ENCODE measurements at places on chromosomes 2 and 18.
A peak's percentile ranks its signal among the peaks of the same experiment; 100 is the strongest.

DNA sequence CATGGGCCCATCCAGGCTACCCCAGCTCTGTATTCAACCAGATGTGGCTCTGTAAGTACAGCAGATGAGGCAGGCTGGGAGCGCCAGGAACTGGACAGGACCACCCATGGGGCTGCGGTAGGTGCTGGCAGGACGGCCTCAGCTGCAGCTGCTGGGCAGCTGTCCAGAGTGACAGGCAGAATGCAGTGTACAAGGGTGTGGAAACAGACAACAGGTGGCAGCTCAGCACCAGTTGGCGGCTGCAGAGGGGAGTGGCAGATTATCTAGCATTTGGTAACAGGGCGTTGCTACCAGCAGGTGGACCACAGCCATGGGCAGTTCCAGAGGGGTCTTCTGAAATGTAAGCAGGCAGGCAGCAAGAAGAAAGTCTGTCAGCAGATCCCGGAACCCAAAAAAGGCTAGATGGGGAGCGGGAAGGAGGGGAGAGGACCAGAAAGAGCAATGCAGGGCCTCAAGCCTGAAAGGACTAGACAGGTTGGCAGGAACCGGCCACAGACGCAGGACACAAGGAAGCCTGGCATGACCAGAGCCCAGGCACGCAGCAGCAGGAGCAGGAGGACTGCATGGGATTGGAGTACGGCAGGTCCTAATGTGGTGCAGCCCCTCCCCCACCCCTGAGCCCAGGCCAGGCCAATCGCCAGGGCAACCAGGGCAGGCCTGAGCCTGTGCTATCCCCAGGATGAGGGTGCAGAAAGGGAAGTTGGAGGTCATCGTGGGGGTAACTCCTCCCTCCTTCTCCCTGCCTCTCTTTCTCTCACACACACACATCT lies 24.7 kb downstream of the PKDCC start:
- no peak for DNase-seq

DNA sequence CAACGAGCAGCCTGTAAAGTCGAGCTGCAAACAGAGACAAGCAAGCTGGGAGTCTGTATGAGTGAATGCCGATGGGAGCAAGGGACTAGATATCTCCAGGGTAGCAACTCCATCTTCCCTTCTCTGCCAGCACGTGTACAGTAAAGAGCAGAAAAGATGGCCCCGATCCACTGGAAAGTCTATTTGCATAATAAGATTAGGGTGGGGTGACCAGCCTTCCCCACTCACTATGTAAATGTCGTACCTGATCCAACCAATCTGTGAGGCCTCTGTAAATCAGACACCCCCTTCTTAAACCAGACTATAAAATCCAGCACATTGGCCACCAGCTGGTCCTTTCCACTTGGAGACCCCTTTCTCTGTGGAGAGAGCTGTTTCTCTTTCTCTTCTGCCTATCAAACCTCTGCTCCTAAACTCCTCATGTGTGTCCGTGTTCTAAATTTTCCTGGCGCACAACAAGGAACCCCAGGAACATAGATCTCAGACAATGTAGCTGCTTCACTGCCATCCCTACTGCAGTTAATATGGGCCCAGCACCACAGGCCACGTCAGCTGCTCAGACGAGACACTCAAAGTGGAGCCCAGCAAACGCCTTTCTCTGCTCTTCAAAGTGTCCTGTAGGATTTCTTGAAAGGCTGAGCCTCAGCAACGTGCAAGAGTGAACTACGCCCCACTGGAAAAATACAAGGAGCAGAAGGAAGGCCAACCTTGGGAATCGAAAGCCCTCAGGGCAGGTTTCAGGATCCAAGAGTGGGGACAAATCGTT lies 26.1 kb downstream of the DIPK1C start:
- no peak for DNase-seq

DNA sequence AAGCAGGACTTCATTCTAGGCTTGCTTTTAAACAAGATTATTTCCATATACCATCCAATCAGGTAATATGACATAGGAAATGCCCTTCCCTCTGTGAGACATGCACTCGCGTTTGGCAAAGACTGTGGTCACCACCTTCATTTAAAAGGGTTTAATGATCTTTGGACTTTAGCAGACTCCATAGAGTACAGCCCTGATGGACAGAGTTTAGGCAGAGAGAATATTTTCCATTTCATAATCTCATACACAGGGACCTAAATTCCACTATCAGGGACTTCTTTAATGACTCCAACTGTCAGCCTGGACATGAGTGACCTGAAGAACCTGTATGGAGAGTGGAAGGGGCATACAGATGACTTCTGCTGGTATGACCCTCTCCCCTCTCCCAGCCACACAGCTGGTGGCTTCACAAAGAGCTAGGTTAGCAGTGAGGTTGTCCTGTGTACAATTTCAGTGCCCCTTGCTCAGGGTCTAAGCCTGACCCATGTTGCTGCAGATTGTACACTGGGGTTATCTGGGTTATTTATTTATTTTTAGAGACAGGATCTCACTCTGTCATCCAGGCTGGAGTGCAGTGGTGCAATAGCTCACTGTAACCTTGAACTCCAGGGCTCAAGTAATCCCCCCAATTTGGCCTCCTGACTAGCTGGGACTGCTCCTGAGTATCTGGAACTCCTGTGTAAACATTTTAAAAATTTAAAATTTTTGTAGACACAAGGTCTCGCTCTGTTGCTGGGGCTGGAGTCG lies 59.2 kb downstream of the PTPRM start:
- DNase-seq: no peak

DNA sequence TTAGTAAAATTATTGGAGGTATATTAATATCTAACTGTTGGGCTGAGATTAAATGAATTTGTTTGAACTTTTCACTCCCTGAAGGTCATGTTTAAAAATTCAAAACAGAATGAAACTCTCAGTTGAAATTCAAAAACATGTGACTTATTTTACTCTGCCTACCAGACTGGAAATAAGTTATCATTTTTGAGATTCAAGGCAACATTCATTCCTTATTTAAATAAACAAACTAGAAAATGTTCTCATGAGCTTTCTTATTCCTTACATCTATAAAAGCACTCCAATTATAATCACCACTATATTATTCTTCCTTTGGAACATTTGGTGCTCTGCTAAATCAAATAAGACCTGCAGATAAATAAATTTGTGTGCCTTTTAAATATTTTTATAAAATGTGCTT lies 217.8 kb downstream of the CDH2 start:
- DNase-seq: no peak

- no peak for DNase-seq
Observed at GRCh38 chr2:230991598-230991997, 4.3 kb upstream of the SPATA3 start.

- no peak for DNase-seq
Observed at GRCh38 chr2:224039770-224040440, 819 bp upstream of the SERPINE2 start.

DNA sequence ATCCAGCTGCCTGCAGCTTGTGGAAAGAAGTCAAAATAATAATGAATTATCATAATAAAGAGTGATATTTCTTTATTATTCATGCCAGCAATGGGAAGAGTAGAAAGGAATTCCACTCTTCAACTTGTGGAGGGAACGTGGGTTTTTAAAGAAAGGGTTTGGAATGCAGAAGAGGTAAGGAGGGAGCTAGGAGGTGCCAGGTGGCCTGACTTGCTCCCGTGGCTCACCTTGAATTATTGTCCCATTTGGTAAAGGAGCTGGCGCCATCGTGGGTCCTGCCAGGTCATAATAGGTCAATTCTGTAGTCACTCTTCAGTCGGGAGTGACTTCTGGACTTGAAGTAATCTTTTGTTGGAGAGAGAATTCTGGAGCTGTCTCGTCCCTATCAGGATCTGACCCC lies 95.2 kb upstream of the BARD1 start:
- DNase-seq: no peak

GRCh38 chr2:68318914-68319397 lies 793 bp downstream of the CNRIP1 start:
- no peak for DNase-seq

- DNase-seq: no peak
Observed at GRCh38 chr2:98524168-98524567, 79.5 kb downstream of the INPP4A start.

- DNase-seq: no peak
Observed at GRCh38 chr2:226773291-226773690, 26.3 kb downstream of the IRS1 start.

- peak; percentile 75 for DNase-seq
Observed at GRCh38 chr18:74040459-74041332, 106.9 kb downstream of the FBXO15 start.

GRCh38 chr2:101037161-101037755 lies 35.2 kb downstream of the RPL31 start:
- no peak for DNase-seq

DNA sequence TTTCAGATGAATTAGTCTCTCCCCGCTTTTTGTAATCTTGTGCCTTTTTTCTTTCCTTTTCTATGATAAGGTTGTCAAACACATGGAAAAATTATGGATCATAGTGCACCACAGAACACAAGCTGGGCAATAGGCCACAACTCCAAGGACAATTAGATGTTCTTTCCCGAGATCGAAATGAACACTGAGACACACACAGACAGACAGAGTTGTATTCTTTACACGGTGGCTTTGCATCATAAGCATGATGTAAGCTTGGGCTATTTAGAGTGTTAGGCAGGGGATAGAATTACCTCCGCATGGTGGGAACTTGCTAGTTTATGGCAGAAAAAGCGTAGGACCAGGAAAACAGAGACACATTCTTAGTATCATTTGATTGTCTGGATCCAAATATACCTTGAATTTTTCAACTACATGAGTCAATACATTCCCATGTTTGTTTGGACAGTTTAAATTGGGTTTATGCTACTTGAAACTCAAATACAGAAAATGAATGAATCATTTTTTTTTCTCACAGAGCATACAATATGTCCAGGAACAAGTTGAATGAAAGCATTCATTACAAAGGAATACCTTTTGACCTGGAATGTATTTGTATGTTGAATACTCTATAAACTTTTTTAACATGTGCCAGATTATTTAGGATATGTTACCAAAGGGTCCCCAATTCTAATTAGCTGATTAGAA lies 1611.5 kb upstream of the TMEFF2 start:
- DNase-seq: no peak

GRCh38 chr2:48412443-48413250 lies 117.3 kb upstream of the STON1 start:
- no peak for DNase-seq

DNA sequence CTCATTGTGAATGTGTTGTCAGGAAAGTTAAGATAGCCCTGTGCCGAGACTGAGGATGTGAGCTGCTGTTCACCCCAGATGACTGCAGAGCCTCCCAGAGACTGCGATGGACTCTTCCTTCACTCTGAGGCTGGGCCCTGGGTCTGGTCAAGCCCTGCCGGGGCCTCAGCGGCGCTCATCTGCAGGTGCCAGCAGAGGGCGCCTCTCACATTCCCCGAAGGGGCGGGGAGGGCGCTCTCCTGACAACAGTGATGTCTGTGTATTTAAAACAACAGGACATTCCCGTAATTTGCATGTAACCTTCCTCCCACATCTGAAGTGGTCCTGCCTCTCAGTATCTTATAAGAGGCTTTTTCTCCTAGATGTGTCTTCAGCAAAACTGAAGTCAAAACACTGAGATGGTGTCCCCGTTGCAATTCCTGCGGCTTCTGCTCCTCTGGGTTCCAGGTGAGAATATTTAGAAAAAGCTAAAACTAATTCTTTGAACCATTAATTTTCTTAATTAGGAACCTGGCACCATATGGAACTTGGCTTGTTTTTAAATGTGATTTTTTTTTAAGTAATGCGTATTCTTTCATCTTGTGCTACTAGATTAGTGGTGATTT lies 1377.9 kb downstream of the RPIA start:
- peak; percentile 8 for DNase-seq

GRCh38 chr2:60405271-60405919 lies 148.1 kb downstream of the BCL11A start:
- no peak for DNase-seq

GRCh38 chr2:36193680-36194079 lies 161.9 kb upstream of the CRIM1 start:
- DNase-seq: no peak

- DNase-seq: no peak
Observed at GRCh38 chr2:74077636-74078035, 70.1 kb downstream of the BOLA3 start.

DNA sequence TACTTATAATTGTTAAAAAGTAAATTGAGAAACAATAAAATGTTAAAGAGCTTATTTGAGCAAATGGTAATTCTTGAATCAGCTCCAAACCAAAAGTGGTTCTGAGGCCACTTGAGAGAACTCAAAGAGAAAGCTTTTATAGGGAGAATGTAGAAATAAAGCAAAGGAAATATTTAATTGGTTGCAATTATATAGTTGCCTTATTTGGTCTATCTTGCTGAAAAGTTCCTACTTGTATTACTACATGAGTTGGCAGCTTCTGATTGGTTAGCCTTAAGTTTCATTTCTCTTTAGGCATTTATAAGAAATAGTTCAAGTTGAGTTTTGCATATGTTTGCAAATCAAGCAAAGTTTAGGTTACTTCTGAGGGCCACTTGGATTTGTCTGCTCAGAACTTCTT lies 38.1 kb downstream of the SCN2A start:
- no peak for DNase-seq

GRCh38 chr2:143209570-143210445 lies 80.6 kb downstream of the ARHGAP15 start:
- no peak for DNase-seq

- peak; percentile 3 for DNase-seq
Observed at GRCh38 chr2:75311993-75312392, 112.7 kb upstream of the TACR1 start.

DNA sequence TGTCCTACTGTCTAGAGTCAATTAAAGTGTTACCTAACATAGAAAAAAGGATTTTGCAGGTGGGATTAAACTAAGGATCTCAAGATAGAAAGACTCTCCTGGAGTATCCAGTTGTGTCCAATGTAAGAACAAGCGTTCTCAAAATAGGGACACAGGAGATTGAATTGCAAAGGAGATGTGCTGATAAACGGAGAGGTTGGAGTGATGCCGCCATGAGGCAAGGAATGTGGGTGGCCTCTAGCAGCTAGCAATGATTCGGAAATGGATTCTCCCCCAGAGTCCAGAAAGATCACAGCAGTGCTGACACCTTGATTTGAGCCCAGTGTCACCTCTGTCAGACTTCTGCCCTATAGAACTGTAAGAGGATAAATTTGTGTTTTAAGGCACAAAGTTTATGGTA lies 24.1 kb upstream of the IL1RN start:
- DNase-seq: no peak

GRCh38 chr2:15642815-15643500 lies 51.3 kb downstream of the DDX1 start:
- no peak for DNase-seq

DNA sequence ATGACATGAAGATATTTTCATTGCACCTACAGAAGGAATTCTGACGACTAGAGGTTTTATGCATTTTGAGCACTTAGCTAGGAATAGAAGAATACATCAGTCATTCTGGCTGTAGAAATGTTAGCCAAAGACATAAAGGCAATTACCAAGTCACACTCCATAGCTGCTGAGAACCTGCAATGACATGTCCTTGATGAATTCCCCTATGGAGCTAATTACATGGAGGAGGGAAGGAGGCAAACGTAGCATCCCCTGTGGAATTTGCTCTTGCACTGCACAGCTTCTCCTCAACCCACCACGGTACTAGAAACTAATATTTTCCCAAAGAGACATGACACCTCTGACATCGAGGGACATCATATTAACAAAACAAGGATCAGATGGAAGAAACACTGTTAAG lies 174.0 kb upstream of the SESTD1 start:
- no peak for DNase-seq
